ENCODE measurements at places on chromosomes 3 and 15.

- no peak for DNase-seq
Observed at GRCh38 chr3:1448443-1448842, 355.6 kb downstream of the CNTN6 start.

DNA sequence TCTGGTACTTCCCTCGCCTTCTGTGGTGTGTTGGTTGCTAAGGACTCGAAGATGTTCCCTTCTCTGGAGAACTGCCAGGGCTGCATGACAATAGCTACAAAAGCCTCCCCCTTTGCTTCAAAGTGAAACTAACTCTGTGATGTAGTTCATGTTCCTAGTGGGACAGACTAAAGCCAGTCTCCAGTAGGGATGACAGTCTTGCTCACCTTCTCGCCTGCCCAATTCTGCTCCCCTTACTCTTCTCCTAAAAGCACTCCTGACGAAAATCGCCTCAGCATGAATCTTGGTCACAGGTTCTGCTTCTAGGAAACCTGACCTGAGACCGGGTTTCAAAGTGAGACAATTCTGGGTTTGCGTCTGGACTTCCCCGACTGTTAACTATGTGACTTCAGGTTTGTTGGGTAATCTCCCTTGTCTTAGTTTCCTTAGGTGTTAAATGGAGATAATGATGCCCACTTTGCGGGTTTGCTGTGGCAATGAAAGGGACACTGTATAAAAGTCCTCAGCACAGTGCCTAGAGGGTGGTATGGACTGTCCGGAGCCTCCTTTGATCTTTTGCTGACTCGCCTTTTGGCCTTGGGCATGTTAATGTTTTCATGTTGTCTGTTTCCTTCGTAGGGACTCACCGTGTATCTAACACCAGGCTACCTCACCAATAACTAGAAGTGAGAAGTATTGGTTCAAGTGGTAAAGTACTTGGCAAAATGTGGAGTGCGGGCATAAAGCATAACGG, 24.9 kb upstream of the THRB start:
- DNase-seq = no peak

GRCh38 chr3:197186887-197187588, 111.4 kb downstream of the DLG1 start:
- peak; percentile 20 for DNase-seq

DNA sequence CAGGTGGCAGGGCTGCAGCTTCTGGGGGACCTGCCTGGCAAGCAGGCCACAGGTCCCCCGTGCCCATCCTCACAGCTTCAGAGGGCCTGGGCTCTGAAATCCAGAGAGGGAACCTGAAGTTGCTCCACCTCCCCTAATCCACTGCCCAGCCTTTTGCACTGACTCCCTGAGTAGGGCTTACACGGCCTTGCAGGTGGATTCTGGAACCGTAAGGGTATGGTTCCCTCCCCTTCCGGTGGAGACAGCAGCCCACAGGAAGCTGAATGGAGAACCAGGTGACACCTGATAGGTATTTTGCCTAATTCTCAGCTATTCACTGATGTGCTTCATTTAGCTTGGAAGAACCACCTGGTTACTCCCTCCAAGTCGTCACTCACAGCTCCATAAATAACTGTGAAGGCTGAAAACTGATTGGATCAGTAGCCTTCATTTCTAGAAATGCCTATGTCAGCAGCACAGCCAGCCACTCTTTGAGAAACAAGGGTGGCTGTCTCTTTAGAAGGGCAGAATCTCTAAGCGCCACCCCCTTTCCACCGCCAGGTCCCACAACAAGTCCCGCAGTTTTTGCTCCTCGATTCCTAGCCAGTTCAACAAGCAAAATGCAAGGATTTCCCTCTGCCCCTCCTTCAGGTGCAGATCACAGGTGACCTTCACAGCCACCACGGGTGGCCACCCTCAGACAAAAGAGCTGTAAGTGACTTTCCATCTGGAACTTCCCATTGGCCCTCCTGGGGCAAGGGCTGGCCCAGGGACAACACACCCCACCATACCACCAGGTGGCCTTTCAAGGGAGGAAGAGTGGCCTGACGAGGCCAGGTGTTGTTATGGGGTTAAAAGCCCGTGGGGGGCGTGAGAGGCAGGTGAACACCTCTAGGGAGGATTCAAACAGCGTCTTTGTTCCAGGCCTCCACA, 112.9 kb downstream of the SEC22A start:
- DNase-seq = no peak

DNA sequence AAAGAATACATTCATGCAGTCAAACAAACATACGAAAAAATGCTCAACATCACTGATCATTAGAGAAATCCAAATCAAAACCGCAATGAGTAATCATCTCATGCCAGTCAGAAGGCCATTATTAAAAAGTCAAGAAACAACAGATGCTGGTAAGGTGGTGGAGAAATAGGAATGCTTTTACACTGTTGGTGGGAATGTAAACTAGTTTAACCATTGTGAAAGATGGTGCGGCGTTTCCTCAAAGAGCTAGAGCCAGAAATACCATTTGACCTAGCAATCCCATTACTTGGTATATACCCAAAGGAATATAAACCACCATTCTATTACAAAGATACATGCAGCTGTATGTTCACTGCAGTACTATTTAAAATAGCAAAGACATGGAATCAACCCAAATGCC, 330.4 kb downstream of the EDEM1 start:
- no peak for DNase-seq

Data from KG1 (cell line).